ENCODE measurements at places on chromosomes 16 and 17. TPM values are rescaled to one million over a fixed set of nuclear protein-coding genes. Genes with fewer than 3 reads are reported as not detected.

DNA sequence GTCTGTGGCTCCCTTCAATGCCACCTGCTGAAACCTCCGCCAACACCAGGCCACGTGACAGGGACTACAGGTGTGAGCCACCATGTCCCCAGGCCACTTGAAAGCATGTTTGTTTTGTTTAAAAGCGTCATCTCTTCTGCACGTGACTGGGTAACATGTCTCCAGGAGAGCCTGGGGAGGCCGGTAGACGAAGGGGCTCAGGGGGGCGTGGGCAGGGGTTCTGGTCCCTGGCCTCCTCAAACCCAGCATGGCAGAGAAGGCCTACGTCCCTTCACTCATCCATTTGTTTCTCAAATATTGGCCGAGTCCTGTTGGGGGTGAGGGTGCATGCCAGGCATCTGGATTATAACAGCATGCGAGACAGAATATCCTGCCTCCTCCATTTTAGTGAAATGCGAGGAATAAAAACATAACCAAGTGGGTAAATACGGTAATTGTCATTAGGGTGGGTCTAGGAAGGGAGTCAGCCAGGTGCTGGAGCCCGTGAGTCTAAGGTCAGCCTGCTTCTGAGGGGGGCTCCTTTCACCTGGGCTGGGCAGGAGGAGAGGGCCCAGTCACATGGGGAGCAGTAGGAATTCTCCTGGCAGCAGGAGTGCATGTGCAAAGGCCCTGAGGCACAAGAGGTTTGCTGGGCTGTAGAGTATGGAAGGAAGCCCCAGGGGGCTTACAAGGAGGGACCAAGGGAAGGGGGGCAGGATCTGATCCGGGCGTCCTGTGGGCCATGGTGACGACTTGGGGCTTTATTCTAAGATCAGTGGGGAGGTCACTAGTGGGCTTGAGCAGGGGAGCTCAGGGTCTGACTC is 26.8 kb upstream of the CIBAR2 start:
- DNase-seq, result no peak

ZPBP2 gene
- not detected for polyA plus RNA-seq

GRCh38 chr17:61750656-61751055 is 112.7 kb downstream of the BRIP1 start:
- no peak for DNase-seq

GP2 gene
- polyA plus RNA-seq, result not detected

KRT20 gene
- not detected for polyA plus RNA-seq

- DNase-seq, result no peak
Measured at GRCh38 chr17:67931227-67931626, 65.0 kb downstream of the C17orf58 start.

Measured in muscle of arm (tissue), 14 donors.